IMR-90 (cell line): ENCODE measurements at places on chromosomes 5 and 9. TPM values are rescaled to one million over a fixed set of nuclear protein-coding genes. Genes with fewer than 3 reads are reported as not detected.

DNA sequence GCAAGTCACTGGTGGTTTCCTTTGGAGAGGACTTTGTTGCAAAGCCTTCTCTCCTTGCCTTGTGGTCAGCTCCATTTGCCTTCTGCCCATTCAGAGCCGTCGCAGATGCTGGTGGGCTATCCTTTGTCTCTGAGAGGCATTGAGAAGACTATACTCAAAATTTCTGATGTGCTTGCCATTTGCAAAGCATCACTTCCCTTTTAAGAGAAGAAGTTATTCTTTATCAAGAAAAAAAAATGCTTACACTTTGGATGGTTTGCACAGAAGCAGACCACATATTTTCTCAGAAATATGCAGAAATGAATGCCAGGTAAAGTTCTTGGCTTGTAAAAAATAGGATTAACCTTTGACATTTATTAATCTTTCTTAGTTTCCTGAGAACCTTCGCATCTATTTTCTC, 195.8 kb upstream of the KLF4 start:
- no peak for DNase-seq

- DNase-seq = no peak
These were observed 2.6 kb downstream of the AJM1 start for GRCh38 chr9:136844761-136845464.

DNA sequence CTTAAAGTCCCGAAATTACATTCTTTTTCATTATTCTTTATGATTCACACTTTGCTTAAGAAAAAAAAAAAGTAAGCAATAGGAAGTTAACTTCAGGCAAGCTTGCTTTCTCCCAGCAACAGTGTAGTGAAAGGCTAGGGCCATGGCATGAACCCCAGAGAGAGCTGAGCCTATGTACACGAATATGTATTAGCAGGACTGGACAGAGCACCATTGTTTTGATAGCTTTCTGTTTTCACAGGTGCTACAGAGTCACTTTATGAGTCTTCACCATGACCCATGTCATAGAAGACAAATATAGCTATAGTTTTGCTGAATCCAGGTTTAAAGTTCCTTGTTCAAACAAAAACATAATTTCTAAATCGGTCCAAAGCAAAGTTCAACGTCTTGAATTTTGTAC, 199.2 kb downstream of the ADAMTSL1 start:
- DNase-seq = no peak

GRCh38 chr9:96621618-96622017, 2.0 kb upstream of the CDC14B start:
- DNase-seq = peak; percentile 35

GRCh38 chr5:172322028-172322965, 38.7 kb upstream of the UBTD2 start:
- DNase-seq = no peak

The MYMK gene
- total RNA-seq = not detected in 2 replicates

- no peak for DNase-seq
These were observed 830.6 kb upstream of the SEMA6A start for GRCh38 chr5:117405197-117405596.

GRCh38 chr5:11384441-11385250, 519.6 kb downstream of the CTNND2 start:
- no peak for DNase-seq

DNA sequence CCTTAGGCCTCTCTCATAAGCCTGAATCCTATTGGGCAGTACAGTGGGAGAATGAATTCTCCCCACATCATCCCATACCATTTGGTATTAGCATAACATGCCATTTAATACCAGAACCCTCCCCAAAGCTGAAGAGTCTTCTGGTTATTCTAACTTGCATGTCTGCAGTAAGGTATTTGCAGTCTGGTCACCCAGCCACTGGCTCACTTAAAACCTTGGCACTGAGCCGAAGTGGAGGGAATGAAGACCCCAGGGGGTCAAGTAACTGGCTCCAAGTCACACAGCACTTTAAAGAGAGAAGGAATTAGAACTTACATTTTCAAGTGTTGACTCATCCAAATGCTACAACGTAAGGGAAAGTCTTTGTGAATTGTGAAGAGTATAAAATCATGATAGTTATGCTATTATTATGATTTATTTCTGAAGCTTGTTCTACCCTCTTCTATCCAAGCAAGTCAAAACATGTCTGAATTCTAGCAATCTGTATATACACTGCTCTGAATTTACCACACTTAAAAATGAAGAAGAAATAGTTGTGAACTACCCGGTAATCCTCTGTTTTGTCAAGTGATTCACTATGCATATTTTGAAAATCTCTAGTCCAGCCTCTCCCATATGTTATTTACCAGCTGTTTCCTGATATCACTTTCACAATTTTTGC, 28.5 kb downstream of the GLRA1 start:
- peak; percentile 51 for DNase-seq

GRCh38 chr5:36200513-36200912, 41.2 kb downstream of the NADK2 start:
- DNase-seq = peak; percentile 55

DNA sequence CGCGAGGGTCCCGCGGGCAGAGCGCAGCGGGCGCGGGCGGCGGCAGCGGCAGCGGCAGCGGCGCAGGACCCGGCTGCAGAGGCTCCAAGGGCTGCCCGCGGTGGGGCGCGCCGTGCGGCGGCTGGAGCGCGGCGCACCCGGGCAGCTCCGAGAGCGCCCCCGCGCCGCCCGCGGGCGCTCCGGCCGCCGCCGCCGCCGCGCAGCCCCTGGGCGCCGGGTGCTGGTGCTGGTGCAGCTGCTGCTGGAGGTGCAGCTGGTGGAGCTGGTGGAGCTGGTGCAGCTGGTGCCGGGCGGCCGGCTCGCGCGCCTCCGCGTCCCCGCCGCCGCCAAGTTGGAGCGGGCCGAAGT, 644 bp downstream of the IER5L start:
- no peak for DNase-seq

DNA sequence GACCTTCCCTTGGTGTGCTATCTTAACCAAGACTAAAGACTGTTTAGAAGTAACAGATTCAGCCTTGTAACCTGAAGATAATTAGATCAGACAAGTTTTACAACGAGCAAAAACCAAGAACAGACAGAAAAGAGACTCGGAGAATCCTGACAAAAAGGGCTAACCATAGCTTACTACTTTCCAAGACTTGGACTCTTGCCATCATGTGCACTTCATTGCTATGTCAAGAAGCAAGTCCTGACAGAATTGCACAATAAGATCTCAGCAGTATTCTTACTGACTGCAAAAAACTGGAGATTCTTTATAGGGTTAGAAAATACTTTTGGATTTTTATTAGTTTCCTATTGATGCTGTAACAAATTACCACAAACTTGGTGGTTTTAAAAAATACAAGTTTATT, 1539.0 kb upstream of the NUDT12 start:
- no peak for DNase-seq

- DNase-seq = peak; percentile 87
These were observed 583.5 kb upstream of the TUSC1 start for GRCh38 chr9:26261503-26262330.

DNA sequence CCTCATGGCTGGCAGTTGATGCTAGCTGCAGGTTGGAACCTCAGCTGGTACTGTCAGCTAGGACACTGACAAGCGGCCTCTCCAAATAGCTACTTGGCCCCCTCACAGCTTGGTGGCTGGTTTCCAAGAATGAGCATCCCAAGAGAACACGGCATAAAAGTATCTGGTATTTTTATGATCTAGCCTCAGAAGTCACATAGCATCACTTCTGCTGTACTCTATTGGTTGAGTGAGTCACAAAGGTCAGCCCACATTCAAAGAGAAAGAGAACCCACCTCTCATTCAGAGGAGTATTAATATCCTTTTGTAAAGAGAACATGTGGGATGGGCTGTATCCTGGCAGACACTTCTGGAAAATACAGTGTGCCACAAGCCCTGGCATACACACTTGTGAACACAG, 6.0 kb upstream of the SIL1 start:
- DNase-seq = no peak

DNA sequence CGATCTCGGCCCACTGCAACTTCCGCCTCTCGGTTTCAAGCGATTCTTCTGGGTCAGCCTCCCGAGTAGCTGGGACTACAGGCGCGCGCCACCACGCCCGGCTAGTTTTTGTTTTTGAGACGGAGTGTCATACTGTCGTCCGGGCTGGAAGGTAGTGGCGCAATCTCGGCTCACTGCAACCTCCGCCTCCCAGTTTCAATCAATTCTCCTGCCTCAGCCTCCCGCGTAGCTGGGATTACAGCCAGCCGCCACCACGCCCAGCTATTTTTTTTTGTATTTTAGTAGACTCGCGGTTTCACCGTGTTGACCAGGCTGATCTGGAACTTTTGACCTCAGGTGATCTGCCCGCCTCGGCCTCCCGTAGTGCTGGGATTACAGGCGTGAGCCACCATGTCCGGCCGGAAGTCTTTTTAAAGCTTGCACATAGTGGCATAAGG, 1.2 kb downstream of the SMC5 start:
- no peak for DNase-seq

The KCNV2 gene
- total RNA-seq = not detected in 2 replicates

GRCh38 chr5:179504600-179505396, 45.6 kb upstream of the RUFY1 start:
- no peak for DNase-seq

DNA sequence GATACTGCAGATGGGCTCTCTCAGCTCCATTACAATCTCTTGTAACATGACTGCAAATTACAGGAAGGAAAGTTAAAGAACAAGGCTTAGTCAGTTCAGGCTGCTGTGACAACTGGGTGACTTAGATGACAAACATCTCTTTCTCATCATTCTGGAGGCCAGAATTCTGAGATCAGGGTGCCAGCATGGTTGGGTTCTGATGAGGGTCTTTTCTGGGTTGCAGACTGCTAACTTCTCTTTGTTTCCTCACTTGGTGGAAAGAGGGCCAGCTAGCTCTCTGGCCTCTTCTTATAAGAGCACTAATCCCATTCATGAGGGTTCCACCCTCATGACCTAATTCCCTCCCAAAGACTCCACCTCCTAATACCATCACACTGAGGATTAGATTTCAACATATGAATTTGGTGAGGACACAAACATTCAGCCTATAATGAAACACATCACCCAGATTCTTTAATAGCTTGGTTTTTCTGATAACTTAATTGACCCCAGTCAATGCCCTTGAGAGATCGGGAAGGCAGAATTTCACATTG, 73.6 kb upstream of the MAMDC2 start:
- DNase-seq = no peak

DNA sequence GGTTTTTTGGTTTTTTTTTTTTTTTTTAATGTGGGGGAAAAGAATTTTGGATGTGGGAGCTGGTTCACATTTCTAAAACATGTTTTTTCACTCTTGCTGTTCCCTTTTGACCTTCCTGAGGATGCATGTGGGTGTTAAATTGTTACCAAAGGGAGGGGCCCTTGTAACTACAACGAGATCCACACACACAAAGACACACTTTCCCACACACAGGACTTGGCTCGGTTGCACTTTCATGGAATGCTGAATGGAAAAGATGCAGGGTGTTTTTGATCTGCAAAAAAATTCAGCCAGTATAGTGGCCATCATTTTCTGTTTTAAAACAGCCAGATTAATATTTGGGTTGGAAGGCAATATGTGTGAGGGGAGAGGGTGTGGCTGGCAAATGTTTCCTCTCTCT, 576.9 kb downstream of the EBF1 start:
- DNase-seq = no peak

- no peak for DNase-seq
These were observed at the start of gene MINAR2 for GRCh38 chr5:129747572-129748407. TSS of gene MINAR2 (plus strand) at chr5:129748094. CDS start at chr5:129748191, 97 bp downstream.
